Ovary (tissue), 10 donors: ENCODE measurements at places on chromosomes 1 and 21.

DNA sequence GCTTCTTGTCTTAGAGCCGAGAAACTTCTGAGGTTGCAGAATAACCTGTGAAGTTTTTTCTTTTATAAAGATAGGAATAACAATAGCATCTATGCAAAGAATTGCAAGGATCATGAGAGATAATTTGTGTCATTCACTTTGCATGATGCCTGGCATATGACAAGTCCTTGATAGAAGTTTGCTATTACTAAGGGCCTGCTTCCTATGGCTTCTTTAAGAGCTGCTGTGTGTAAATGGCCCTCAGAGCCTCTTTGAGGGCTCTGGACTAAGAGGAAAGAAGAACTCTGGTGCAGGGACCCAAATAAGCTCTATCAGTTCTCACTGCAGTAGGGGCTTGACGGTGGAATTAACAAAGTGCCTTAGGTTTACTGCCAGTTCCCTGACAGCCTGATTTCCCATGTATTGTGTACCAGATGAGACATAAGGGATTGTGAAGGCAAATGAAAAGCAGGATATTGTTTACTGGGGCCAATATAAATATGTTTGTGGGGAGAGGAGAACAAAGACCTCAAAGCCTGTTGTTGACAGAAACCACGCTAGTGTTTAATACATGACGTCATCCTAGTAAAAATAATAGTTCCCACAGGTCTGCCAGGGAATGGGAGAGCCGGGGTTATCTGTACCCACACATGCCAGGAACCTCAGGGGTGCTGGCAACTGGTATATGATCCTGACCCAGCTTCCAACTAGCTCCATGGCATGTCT lies 131.2 kb upstream of the UBE2U start:
- no peak for DNase-seq

DNA sequence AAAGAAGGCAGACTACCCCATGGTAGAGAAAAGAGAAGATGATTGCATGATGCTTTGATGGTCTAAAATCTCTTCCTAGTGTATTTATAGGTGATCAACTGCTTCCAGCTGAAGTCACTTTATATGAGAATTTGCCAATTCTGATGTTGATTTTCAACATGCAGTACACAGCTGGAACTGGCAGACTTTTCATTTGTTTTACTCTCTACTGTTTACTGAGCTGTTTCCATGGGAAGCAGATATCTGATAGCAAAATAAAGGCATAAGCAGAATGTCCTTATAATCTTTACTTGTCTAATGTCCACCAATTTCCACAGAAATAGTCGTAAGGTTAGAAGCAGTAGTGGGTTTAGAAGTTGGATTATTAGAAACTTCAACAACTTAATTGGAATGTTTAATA lies 74.9 kb downstream of the SYDE2 start:
- no peak for DNase-seq

DNA sequence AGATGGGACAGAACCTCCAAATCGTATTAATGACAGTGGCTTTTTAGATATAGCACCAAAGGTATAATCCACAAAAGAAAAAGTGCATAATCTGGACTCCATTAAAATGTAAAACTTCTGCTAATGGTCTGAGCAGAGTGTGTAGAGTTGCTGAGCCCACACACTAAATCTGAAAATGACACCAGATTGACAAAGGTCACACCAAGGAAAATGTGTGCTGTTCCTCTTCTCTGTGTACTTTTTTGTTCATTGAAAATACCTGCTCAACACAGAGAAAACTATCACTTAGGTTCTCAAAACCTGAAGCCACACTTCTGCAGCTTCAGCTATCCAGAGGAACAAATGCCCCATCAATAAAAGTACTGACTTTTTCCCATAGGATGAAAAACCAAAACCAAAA lies 146.2 kb downstream of the AK5 start:
- DNase-seq, result no peak

- DNase-seq, result no peak
Measured at GRCh38 chr1:225818229-225818628, 8.3 kb downstream of the EPHX1 start.

DNA sequence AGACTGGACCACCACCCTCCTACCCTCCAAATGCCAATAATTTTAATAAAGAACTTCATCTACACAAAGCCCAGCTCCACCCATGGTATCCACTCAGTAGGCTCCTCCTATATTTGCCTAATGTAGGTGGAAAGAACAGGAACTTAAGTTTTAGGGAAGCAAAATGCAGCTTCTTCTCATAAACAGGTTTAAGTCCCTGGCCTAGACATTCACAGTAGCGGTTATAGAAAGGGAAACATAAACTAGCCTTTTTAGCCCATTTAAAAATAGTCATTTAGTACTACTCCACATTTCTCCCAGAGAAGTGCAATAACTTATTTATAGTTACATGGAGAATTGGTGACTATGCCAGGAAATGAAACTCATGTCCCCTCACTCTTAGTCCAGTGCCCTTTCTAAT lies 56.6 kb upstream of the CPLANE2 start:
- no peak for DNase-seq

DNA sequence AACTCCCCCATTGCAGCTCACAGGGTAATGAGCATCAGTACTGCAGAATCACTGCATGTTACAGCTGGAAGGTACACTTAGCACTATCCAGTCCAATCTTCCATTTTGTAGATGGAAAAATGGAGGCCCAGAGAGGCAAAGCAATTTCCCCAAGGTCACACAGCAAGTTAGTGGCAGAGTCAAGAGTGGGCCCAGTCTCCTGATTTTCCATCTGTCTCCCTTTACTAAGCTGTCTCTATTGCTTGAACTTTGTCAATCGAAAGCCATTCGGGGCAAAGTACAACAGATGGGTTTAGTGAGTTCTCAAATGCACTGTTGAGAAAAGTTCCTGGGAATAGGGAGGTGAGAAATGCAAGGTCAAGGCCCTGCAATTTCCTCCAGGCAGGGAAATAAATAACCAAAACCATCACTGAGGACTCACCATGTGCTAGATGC lies 50.4 kb upstream of the IFFO2 start:
- DNase-seq, result no peak

- no peak for DNase-seq
Measured at GRCh38 chr1:40239626-40240025, 8.1 kb upstream of the TMCO2 start.

DNA sequence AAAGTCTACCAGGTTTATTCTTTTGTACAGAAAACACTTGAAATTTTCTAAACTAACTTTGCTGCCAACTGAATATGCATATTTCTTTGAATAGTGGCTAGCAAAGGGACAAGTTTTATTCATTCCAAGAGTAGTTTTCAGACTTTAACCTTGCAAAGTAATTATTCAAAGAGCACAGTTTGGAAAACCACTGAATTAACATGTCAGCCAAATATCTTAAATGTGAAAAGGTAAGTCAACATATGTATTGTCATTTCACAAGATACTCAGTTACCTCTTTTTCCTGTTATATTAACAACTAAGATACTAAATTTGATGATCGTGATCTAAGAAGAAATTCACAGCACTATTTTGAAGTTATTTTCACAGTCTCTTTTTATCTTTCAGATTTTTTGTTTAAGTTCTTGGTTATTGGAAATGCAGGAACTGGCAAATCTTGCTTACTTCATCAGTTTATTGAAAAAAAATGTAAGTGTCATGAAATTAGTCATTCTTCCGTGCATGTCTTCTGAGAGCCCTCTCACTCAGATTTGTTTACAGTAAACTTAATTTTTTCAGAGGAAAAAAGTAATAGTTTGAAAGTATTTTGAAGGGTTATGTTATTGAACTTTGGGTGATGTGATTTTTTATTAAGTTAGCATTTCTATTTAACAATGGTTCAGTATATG lies 15.3 kb downstream of the RAB4A start:
- no peak for DNase-seq

GRCh38 chr1:3650248-3651025 lies 534 bp upstream of the WRAP73 start:
- peak; percentile 42 for DNase-seq

DNA sequence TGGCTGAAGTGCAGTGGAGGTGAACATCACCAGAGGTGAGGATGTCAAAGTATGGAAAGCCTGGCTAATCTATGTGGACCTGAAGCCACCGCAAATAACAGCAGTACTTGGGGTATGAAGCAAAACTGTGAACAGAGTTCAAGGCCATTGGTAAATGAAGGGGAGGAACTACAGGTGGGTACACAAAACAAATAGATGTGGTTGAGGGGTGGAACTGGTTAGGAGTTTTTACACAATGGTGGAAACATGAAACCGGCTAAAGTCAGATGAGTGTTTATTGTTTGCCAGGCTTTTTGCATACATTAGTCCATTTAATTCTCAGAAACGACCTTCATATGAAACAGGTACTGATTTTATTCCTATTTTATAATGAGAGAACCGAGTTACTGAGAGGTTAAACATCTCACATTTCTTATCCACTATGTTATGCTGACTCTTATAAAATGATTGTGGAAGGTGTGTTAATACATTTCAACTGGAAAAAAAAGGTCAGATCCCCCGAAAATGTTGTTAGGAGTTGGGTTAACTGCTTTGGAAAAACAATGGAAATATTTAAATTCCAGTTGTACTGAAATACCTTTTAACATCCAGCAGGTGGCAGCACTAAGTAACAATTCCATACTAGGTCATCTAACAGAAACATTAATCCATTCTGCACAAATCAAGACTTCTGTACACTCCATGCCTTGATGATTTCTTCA lies 44.3 kb upstream of the GTF2B start:
- DNase-seq, result no peak

DNA sequence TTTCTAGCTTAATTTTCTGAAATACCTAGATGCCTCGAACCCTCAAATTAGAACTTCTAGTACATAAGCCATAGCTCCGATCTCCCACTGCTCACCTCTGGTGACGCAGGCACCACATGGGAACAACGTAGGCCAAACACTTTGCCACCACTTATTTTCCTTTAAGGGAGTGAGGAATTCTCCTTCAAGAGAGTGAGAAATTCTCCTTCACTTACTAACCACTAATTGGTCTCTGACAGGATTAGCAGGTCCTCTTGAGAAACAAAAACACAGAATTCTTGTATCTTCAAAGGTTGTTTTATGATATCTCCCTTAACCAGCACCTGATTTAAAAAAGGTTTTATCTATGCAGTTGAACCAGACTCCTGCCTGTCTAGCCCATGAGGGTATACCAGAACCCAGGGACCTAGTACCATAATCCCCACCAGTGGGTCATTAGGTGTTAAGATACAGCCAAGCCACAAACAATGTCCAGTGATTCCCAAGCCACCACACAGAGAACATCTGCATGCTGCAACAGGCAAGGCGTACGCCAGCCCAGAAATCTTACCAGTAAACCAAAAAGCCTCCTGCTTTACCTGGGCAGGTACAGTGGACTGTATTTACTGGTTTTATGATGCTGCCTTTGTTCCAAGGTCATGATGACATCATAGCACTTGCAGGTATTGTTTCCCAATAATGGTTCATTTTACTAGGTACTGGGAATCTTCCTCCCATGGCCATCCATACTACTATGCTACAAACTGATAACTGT lies 20.3 kb upstream of the CXADR start:
- DNase-seq, result no peak

DNA sequence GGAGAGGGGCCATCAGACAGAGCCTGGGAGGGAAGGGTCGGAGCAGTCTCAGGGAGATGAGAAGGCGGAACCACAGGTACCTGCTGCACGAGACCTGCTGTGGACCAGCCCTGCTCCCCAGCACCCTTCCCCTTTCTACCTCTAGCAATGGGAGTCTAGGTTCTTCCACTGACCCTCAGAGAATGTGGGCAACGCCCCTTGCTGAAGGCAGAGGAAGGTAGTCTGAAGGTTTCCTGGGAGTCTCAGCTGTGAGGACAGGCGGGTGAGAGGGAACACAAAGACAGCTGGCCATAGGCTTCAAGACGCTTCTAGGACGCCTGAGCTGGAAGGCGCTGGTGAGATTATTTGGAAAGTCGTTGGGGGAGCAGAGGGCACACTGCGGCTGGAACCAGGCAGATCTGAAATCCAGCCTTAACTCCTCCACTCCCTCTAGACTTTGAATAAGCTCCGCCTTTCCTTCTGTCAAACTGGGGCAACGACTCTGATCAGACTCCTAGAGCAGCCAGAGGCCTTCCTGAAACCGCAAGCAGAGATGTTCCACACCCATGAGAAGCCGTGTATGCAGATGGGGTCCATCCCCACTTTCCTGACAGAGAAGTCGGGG lies 18.1 kb downstream of the SLC45A3 start:
- DNase-seq, result no peak

GRCh38 chr1:52569449-52570210 lies 16.7 kb upstream of the TUT4 start:
- no peak for DNase-seq

DNA sequence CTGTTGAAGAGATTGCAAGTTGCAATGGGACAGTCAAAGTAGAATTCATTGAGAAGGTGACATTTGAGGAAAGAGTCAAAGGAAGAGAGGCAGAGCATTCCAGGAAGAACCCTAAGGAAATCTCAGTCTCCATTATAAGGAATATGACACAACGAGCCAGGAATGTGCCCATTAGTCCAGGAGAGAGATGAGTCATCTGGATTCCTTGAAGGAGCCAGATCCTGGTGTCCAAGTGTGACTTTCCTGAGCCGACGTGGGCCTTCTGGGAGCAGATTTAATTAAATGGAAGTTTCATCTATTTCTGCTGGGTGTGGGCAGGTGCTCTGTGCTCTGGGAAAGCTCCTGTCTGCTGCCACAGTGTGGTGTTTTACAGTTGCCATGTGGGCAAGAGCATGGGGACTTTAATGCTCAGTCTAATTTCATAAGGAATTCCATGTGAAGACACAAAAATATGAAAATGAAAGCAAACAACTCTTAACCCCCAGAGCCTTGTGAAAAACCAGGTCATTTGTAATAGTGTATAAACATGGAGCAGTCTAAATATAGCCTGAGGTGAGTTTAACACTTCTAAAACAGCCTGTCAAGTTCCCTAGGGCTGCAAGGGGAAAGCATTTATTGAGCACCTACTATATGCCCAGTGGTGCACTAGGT lies 111.4 kb upstream of the ARTN start:
- DNase-seq, result no peak

DNA sequence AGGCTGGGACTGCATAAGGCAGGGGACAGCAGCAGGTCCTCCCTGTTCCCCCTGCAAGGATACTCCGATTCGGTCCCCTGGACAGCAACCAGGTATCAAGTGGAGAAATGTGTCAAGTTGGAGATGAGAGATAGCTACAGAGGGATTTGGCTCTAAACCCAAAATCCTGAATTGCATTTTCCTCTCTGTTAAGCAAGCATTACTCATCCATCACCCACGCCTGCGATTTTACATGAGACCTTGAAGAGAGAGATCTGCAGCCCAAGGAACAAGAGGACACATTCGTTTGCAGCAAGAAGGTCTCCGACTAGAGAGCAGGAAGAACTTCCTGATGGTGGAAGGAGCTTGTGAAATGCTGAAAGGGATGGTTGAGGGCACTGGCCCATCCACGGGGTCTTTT lies 21.9 kb downstream of the SYT2 start:
- no peak for DNase-seq

DNA sequence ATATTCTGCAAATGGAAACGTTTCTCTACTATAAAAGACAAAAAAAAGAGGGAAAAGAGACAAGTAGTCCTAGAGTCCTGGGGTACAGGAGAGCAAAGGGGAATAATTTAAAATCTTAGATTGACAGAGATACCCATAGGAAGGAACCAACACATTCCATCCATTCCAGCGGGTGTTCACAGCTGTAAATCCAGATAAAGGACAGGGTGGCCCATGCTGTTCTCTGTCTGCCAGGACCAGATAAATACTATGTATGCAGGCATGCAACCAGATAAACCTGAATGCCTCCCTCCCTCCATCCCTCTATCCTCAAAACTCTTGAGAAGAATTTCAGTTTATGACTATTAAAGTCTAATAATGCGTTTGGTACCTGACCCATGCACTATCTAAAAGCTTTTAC lies 131.8 kb downstream of the PTPN14 start:
- DNase-seq, result no peak
